Omental fat pad (tissue), 4 donors: ENCODE measurements at places on chromosomes 1 and 21. TPM values are rescaled to one million over a fixed set of nuclear protein-coding genes. Genes with fewer than 3 reads are reported as not detected.

The TMEM51 gene
- 3.3 TPM for total RNA-seq

GRCh38 chr21:16117851-16118590 is 388.2 kb downstream of the USP25 start:
- DNase-seq = no peak

The LRRC53 gene
- total RNA-seq = not detected

DNA sequence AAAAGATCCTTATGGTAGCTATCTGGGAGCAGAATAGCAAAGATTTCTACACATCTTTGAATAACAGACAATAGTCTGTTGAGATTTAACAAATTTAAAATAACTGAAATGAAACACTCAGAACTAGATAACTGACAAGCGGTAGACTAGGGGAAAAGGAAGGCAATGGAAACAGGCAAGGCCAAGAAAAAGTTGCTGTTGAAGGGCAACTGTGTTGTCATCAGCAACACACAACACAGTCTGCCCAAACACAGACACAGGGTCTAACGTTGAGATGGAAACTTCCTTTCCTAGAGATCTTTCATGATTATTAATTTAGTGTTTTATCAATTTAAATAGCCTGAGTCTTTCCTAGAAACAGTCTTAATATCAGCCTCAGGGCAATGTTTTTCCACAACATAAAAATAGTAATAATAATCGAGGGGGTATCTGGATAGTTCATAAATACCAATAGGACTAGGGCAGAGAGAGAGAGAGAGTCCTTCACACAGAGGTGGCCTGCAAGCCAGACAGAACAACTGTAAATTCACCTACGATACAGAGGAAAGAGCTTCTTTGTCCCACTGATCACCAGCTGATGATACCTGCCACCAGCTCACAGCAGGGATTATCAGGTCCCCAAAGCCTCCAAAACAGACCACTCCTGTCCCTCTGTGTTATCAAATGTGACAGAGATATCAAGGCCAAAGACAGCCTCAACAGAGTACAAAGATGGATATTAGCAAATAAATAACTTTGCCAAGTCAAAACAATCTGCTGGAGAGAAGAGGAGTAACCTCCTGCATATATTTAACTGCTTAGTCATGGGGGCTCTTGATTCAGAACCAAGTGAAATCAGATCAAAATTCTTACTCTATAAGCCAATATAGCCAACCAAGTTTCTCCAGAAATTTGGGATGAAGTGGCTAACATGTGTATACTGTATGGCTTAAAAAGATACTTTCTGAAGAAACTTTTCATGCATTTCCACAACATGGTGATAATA is 245.3 kb downstream of the SLC45A1 start:
- DNase-seq = no peak

DNA sequence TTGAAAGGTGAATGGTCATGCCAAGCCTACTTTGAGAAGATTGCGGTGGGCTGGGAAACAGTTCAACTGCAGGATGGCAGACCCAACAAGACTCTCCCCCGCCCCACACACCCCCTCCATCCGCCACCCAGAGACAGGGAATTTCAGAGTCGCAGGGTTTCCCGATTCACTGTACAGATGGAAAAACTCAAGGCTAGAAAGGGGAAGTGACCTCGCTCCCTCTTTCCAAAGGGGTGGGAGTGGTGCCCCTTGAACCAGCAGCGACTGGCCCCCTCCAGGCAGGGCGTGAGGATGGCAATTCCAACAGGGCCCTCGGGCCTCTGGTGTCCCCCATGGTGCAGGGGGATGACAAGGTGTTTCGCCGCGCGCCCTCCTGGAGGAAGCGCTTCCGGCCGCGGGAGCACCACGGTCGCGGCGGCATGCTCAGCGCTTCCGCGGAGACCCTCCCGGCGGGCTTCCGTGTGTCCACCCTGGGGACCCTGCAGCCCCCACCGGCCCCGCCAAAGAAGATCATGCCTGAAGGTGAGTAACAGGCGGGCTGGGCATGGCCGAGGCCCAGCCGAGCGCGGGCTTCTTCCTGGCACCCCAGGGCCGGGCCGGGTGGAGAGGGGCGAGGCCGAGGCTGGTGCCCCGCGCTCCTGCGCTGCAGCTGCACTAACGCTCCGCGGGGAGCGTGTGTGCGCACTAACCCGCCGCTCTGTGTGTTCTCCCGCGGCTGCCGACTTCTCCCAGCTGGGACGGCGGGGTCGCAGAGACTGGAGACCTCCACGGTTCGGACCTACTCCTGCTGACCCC is 10.4 kb downstream of the MYOG start:
- no peak for DNase-seq

DNA sequence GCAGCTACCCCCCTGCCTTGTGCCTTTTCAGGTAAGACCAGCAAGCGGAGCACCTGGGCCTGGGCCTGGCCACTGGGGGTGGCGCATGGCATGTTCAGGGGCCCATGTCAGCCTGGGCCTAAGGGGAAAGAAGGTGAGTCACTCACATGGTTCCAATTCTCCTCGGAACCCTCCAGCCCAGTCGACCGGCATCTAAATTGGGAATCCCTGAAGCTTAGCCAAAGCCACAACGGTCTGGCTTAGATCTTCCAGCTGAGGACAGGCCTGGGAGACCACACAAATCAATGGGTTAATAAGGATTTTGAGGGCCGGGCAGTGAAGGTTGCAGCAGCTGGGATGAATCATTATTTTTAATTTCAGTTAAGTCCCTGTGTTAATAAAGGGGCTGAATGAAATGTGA is 145.1 kb upstream of the SMYD2 start:
- no peak for DNase-seq

The DEPDC1 gene
- not detected for total RNA-seq

DNA sequence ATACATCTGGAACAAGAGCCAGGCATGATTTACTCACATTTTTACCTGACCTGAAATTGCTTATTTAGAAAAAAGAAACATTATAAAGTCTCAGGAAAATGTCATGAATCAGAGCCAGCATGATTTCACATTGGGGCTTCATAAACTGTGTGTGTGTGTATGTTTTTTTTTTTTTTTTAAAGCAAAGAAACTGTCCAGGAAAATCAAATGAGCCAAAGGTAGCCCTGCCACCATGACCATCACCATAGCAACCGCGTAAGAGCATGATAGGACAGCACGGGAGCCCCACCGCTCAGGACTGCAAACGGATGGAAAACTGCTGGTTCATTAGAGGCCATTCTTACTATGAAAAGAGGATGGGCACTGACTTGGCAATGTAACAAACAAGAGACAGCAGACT is 139.2 kb downstream of the NTMT2 start:
- no peak for DNase-seq

GRCh38 chr1:119327094-119327449 is 41.5 kb upstream of the HAO2 start:
- no peak for DNase-seq

The GCSAML gene
- total RNA-seq = 2.3 TPM

The CLEC20A gene
- not detected for total RNA-seq
